ENCODE measurements at places on chromosomes 16 and 17. TPM values are rescaled to one million over a fixed set of nuclear protein-coding genes. Genes with fewer than 3 reads are reported as not detected.

The ATP2C2 gene
- 5.0 TPM for total RNA-seq

The HSD11B2 gene
- 6.9 TPM for total RNA-seq

The GPR139 gene
- not detected for total RNA-seq

The ADAP2 gene
- total RNA-seq, result 15.1 TPM

The C17orf113 gene
- total RNA-seq, result 0.95 TPM

The ZNF232 gene
- total RNA-seq, result 9.1 TPM

The SNAI3 gene
- total RNA-seq, result not detected

The CCDC154 gene
- total RNA-seq, result 0.37 TPM

The SF3B3 gene
- total RNA-seq, result 103 TPM

The TMEM100 gene
- total RNA-seq, result 36.0 TPM

The KLHL10 gene
- 0.48 TPM for total RNA-seq

The GRB2 gene
- 63.1 TPM for total RNA-seq

The DLX3 gene
- not detected for total RNA-seq

- no peak for DNase-seq
Measured at GRCh38 chr16:87008664-87009063, 308.5 kb downstream of the C16orf95 start.

GRCh38 chr17:81429821-81430551, 34.7 kb downstream of the BAHCC1 start:
- no peak for DNase-seq

- DNase-seq, result no peak
Measured at GRCh38 chr16:4945560-4946502, 8.9 kb upstream of the PPL start.

DNA sequence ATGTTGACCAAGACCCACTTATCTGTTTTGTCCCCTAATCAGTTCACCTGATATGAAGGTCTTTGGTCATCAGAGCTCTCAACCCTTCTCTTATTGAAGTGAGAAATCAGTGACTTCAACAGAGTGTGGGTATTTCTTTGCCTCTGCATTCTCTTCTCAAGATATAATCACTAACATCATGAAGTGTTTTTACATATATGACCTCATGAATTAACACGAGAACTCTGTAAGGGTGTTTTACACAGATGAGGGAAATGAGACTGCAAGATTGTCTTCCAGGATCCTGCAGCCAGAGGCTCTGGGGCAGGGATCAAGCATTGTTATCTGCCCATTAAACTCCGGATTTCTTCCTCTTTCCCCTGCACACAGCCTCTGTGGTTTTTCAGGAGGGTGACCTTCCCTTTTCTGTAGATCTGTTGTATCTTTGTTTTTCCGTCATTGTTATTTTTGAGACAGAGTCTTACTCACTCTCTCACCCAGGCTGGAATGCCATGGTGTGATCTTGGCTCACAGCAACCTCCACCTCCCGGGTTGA, 22.7 kb downstream of the LCMT1 start:
- no peak for DNase-seq

GRCh38 chr16:76976101-76976500, 214.9 kb upstream of the MON1B start:
- DNase-seq, result no peak

DNA sequence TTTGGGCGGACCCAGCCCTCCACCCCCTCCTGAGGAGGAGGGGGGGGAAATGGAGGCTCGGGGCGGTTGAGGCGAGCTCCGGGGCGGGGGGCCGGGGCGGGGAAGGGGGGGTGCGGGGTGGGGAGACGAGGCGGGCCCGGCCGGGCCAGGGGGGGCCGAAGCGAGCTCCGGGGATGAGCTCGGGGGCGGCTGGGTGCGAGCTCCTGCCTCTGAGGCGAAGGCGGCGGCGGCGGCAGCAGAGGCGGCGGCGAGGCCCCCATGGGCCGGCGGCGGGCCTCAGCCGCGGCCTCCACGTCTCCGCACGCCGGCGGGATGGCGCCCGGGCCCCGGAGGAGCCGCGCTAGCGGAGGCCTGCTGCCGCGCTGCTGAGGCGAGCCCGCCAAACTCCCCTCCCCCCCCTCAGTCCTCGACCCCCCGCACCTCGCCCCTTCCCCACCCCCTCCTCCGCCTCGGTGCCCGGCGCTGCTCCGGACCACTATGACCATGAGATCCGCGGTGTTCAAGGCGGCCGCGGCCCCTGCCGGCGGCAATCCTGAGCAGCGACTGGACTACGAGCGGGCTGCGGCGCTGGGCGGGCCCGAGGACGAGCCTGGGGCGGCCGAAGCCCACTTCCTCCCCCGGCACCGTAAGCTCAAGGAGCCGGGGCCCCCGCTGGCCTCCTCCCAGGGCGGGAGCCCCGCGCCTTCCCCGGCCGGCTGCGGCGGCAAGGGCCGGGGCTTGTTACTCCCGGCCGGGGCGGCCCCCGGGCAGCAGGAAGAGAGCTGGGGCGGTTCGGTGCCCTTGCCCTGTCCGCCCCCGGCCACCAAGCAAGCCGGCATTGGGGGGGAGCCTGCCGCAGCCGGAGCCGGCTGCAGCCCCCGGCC, 596 bp downstream of the MSL1 start:
- DNase-seq, result no peak

DNA sequence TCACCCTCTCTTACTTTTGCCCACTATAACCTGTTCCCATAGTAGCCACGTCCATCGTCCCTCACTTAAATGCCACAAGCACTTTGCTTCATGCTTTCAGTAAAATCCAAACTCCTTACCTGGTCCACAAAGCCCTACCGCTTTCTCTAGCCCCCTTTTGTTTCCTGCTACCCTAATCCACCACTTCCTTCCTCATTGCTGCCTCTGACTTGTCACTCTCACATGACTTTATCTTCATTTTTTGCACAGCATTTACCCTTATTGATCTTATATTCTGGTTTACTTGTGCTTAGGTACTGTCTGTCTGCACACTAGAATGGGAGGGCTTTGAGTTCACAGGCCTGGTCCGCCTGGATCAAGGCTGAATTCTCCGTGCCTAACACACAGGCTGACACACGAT, 340.0 kb downstream of the XYLT1 start:
- DNase-seq, result no peak

DNA sequence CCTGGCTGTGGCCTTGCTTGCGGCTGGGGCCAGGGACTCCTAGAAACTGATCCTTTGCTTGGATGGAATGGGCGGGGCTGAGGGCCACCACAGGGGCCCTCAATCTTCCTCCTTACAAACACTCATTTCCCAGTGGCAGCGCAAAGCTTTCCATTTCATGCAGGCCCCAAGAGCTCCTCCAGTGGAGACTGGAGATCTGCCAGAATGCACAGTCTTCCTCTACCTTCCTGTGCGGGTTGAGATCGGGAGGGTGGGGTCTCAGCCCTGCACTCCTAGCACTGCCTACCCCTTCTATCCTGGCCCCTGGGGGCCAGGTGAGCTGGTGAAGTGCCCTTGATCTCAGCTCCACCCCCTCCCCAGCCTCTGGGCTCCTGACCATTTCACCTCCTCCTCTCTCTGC, 1.7 kb downstream of the NRN1L start:
- DNase-seq, result no peak

DNA sequence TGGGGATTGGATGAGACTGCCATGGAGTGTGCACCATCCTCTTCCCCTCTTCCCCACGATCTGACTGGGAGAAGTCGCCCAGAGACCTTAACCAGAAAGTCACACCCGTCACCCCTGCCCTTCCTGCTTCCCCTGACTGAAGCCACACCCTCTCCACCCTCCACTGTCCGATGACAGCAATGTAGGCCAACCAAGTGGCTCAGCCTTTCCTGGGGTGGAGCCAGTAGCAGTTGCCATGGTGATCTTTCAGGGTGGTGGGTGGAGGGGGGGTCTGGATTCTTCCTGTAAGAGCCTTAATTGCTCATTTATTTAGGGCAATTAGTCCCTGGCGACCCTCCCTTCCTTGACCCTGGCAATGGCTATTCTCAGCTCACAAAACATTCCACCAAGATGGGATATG, 37.5 kb upstream of the PHB1 start:
- DNase-seq, result no peak

DNA sequence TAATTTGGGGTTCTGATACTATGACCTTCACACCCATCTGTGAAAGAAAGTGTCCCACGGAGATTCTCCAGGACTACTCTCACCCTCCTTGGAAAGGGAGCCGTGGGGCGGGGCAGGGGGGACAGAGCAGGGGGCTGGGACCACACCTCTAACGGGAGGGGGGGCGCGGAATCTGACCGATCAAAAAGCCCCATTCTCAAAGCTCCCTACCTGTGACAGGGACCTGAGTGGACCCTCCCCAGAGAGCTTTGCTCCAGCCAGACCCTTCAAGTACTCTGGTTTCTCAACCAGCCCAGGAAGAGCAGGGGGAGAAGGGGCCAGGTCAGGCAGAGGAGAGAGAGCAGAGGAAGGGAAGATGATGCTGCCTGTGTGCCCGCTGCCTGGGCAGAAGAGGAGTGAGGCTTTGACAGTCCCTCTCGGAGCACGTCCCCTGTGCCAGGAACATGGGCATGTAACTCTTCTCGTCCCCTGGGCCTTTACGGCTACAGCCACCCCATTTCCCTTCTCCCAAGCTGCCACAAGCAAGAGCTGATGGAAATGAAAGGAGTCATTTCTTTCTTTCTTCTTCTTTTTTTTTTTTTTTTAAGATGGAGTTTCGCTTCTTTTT, 682 bp downstream of the XAF1 start:
- no peak for DNase-seq

GRCh38 chr17:45279898-45280297, 18.0 kb upstream of the SPATA32 start:
- DNase-seq, result no peak

DNA sequence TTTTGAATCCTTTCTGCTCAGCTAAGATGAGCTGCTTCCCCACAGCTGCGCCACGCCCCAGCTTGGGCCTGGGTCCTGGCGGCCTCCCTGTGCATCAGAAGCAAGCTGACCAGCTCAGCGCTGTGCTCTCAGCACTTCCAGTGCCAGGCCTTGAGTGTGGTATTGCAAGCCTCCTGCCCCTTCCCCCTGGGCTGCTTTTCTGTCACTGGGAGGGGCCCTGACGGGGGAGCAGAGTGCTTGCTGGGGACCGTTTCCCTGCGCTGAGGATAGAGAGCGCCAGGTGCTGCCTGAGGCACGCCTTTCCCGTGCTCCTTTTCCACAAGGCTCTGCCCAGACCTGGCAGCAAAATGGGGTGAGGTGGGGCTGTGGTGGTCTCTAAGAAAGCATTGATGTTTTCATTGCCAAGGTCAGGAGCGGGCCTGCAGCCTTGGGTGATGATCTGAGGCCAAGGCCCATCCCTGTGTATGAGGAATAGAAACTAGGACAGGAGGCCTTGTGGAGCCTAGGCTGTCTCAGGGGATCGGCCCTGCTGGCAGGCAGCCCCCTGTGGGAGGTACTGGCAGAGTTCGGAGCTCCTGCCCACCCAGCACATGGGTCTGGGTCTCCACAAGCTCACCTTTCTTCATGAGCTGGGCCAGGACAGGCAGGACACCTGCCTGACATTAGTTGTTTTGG, 29.7 kb downstream of the POLR3E start:
- DNase-seq, result no peak

- no peak for DNase-seq
Measured at GRCh38 chr16:88839745-88840599, 16.8 kb downstream of the GALNS start.

DNA sequence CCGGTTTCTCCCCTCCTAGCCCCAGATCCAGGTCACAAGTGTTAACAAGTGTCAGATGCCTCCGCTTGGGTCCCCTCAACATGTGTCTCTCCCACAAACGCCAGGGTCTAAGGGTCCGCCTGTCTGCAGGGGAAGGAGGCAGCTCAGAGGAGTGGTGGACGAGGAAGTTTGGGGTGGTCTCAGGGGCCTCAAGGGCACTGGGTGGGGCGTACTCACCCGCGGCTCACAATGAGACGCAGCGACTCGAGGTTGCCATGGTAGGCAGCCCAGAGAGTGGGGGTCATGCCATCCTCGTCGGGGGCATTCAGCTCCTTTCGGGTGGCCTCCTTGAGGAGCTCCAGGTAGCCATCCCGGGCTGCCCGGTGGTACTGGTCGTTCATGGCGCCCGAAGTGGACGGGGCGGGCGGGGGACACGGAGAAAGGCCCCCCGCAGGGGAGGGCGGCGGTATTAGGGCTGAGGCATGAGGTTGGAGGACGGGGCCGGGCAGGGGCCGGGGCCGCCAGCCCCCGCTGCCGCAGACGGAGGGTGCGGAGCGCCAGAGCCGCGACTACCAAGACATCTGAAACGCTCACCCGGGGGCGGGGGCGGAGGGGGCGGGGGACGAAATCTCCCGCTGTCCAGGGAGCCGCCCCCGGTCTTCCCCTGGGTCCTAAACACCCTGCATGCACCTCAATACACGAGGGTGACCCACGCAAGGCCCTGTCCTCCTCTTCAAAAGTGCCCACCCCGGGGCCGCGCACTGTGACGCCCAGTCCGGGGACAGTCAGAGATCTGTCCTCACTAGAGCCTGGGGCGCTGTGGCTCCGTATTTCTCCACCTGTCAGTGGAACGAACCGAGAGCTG, at the start of gene USH1G:
Gene USH1G (minus strand): TSS at position 562 of the 844 bp plus-strand sequence. CDS start 182 bp downstream, at position 380.
- DNase-seq, result no peak

- DNase-seq, result no peak
Measured at GRCh38 chr17:21249086-21249795, 4.0 kb downstream of the NATD1 start.

DNA sequence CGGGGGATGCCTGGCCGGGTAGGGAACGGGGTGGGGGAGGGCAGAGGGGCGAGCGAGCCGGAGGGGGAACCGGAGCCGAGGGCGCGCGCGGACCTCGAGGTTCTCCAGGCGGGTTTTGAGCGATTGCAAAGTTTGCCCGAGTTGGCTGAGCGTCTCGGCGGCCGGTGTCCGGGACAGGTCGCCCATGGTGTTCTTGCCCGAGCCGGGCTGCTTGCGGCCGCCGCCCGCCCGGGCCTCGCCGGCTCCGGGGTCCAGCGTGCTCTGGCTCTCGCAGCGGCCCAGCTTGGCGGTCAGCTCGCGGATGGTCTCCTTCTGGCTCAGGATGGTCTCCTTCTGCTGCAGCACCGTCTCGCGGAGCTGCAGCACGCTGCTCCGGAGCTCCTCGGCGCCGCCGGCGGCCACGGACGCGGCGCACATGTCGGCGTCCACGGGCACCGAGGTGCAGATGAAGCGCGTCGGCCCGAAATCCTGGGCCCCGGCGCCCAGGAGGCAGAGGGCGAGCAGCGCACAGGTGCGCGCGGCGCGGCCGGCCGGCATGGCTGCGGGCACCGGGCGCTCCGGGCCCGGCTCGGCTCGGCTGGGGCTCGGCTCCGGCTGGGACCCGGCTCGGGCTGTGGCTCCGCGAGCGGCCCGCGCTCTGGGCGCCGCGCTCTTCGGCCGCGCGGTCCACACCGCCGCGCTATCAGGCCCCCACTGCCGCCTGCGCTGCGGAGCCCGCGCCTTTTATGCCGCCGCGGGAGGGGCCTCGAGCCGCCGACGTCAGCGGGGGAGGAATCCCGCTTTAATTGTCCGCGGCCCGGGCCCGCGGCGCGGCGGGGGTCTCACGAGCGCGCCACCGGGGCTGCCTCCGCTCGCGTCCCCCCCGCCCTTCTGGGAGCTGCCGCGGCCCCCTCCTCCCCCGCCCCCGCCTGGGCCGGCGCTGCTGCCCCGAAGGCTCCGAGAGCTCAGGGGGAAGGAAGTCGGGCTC, at the start of gene NPTX1:
Gene NPTX1 (minus strand): TSS at position 698 of the 967 bp plus-strand sequence. CDS start 161 bp downstream, at position 537.
- DNase-seq, result no peak

DNA sequence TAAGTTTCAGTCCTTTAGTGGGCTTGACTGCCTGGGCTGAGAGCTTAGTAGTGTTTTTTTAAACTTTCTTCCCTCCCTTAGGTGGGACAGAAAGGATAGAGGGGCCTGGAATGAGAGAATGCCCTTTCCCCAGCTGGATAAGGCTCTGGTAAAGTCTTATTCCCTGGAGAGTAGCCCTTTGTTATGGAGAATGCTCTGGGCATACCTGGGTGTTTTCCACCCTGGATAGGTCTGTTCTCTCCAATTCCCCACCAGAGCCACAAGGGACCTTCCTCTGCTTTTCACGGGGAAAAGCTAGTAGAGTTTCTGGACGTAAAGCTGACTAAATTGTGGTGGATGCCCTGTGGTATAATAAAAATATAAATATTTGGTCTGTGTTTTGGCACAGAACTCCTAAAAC, 164.1 kb downstream of the HS3ST4 start:
- DNase-seq, result no peak

GRCh38 chr17:17359271-17359670, 56.1 kb downstream of the NT5M start:
- DNase-seq, result no peak

All from urinary bladder (tissue), 4 donors.